ENCODE measurements at places on chromosomes 3 and 15.

DNA sequence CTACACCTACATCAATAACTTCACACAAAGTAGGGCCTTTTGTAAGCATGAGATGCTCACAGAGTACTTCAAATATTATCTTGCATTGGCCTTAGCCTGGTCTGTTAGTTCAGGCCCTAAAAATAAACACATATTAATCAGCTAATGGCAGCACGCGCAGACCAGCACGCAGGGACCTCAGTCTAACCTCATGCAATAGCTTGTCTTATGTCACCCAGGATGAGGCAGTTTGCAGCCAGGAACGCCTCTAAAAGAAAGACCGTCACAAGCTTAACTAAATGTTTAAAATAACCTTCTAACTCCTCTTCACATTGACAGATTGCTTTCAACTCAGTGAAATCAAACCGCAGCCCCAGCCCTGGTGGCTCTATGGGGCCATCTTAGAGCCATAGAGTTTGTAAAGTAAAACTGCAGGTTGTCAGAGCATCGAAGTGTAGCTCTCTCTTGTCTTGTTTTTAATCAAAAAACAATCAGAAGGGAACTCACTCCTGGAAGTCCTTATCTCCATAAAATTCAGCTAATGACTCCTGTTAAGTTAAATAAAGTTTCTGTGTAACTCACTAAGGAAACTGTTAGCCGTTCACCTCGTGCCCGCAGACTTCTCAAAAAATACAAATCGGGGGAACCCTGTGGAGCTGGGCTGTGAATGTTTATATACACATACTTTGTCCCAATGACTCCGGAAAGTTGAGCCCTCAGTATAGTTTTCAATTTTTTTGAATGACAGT, 212.6 kb downstream of the CDIN1 start:
- no peak for DNase-seq

GRCh38 chr3:71005702-71006321, 577.7 kb downstream of the FOXP1 start:
- DNase-seq, result peak; percentile 27

- no peak for DNase-seq
Measured at GRCh38 chr15:93583968-93584367, 495.0 kb upstream of the RGMA start.

- DNase-seq, result no peak
Measured at GRCh38 chr3:158095814-158096704, 10.2 kb downstream of the SHOX2 start.

DNA sequence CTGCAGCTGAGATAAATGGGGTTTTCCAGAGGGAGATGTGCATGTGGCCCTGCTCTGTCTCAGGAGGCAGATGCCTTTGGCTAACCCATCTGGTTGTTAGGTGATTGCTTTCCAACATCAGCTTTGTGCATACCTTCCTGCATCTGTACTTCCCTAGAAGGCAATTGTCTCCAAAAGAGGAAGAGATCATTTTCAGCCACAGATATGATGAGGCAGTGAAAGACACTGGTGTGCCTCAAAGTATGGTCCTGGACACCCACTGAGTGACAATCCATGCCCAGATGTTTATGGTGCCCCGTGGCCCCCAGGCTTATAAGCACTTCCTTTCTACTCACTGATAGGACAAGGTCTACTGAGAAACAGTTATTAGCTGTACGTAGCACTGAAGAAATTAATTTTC, 117.5 kb upstream of the NR2F2 start:
- no peak for DNase-seq

DNA sequence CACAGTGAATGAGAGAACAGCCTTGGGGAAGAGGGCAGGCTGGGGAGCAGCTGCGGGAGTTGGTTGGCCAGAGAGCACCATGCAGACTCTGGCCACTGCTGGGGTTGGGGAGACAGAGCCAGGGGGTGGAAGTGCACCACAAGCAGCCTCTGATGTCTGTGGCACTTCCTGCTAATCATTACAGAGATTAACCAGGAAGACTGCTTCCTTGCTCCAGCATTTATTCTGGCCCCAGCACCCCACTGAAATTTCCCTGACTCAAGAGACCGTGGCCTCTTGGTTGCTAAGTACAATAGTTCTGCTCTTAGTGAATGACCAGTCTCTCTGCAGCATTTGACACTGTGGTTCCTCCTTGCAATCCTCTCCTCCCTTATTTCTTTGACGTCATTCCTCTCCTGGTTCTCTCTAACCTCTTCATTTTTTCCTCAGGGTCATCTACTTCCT, 266.2 kb upstream of the ROPN1 start:
- peak; percentile 51 for DNase-seq

All from stromal cell of bone marrow (primary cell).